ENCODE measurements at places on chromosomes 1 and 21. TPM values are rescaled to one million over a fixed set of nuclear protein-coding genes. Genes with fewer than 3 reads are reported as not detected.

- no peak for DNase-seq
Observed at GRCh38 chr1:226629896-226630550, 81.5 kb downstream of the STUM start.

- no peak for DNase-seq
Observed at GRCh38 chr1:235470741-235471439, 33.4 kb downstream of the B3GALNT2 start.

- no peak for DNase-seq
Observed at GRCh38 chr1:201013991-201014815, 9.3 kb downstream of the KIF21B start.

Gene PALMD
- 42.5 TPM for total RNA-seq

DNA sequence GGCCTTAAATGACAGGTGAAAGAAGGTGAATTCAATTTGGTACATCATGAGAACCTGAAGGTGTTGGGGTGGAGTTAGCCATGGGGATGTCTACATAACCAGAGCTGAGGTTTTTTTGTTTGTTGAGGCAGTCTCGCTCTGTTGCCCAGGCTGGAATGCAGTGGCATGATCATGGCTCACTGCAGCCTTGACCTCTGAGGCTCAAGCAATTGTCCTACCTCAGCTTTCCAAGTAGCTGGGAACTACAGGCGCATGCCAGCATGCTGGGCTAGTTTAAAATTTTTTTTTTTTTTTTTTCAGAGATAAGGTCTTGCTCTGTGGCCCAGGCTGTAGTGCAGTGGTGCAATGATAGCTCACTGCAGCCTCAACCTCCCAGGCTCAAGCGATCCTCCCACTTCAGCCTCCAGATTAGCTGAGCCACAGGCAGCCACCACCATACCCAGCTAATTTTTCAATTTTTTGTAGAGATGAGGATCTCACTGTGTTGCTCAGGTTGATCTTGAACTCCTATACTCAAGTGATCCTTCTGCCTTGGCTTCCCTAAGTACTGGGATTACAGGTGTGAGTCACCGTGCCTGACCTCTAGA is 1.9 kb upstream of the MPZ start:
- DNase-seq: no peak

GRCh38 chr1:214414691-214415090 is 133.7 kb downstream of the SMYD2 start:
- DNase-seq: no peak

- no peak for DNase-seq
Observed at GRCh38 chr1:3275471-3276340, 178.8 kb upstream of the ARHGEF16 start.

GRCh38 chr1:96362623-96363022 is 359.0 kb upstream of the PTBP2 start:
- DNase-seq: no peak

- no peak for DNase-seq
Observed at GRCh38 chr1:53735681-53736080, 3.3 kb downstream of the GLIS1 start.

GRCh38 chr21:25281134-25281533 is 326.1 kb downstream of the MRPL39 start:
- DNase-seq: peak; percentile 22

DNA sequence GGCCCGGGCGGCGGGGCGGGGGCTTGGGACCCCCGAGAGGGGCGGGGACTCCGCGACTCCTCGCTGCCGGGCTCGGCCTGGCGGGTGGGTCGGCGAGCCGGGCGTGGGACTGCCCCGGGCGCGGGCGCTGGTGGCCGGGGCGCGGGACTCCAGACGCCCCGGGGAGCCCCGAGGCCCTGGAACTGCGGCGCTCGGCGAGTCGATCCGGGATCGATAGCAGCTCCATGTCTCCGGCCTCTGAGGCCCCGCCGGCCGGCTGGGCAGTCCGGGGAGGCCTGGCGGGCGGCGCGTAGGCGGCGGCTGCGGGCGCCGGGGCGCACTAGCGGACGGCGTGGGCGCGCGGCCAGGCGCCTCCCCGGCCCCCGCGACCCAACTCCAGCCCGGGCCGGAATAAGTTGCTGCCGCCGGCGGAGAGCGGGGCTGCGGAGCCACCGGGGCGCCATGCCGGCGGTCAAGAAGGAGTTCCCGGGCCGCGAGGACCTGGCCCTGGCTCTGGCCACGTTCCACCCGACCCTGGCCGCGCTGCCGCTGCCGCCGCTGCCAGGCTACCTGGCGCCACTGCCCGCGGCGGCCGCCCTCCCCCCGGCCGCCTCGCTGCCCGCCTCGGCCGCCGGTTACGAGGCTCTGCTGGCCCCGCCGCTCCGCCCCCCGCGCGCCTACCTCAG is 400 bp downstream of the SAMD11 start:
- DNase-seq: no peak

DNA sequence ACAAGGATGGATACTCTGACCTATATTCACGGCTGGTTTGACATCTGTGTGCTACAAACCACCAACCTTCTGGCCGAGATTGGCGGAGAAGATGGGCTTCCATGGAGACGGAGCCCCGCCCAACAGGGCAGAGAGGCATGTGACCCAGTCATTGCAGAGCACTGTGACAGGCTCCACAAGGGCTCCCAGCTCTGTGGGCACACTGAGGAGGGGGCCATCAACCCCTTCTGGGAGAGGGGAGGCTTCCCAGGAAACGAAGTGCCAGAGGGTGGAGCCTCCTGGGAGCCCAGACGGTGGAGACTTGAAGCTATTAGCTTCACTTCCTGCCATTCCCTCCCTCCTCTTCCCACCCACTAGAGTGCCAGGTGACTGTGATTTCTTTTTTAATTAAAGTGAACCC is 71.6 kb upstream of the IFFO2 start:
- DNase-seq: peak; percentile 75

GRCh38 chr1:2417833-2418225 is 5.5 kb upstream of the PEX10 start:
- no peak for DNase-seq

- no peak for DNase-seq
Observed at GRCh38 chr1:161981735-161982506, 41.7 kb downstream of the OLFML2B start.

GRCh38 chr21:42545317-42545716 is 31.7 kb downstream of the SLC37A1 start:
- no peak for DNase-seq

Gene IL20
- not detected for total RNA-seq

- no peak for DNase-seq
Observed at GRCh38 chr1:170215072-170215885, 69.5 kb downstream of the NTMT2 start.

GRCh38 chr1:33267468-33268205 is 11.3 kb downstream of the ZNF362 start:
- no peak for DNase-seq

GRCh38 chr1:240104672-240105071 is 13.0 kb downstream of the FMN2 start:
- DNase-seq: no peak

GRCh38 chr1:60697204-60697994 is 385.0 kb upstream of the NFIA start:
- DNase-seq: no peak

DNA sequence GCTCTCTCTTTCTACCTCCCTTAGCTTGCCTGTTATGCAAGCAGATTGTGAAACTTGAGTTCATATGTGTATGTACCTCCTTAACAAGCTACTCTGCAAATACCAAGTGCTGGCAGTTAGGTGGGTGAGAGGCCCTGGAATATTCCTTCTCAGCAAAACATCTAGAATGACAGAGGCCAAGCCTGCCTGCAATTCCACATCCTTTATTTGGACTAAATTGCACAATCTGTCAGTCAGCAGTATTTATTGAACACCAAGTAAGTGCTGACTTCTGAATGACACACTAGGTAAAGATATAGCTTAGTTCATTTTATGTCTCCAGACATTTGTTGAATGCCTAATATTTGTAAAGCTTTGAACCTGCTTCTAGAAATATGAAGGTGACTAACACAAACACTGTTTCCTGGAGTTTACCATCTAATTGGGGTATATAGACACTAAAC is 87.5 kb downstream of the RGL1 start:
- no peak for DNase-seq

Gene BMP8B
- 12.0 TPM for total RNA-seq

GRCh38 chr1:237672748-237673147 is 218.0 kb downstream of the ZP4 start:
- no peak for DNase-seq

Gene TAF5L
- total RNA-seq: 16.5 TPM

Gene CELA2A
- not detected for total RNA-seq

Gene RPRD2
- 17.0 TPM for total RNA-seq

DNA sequence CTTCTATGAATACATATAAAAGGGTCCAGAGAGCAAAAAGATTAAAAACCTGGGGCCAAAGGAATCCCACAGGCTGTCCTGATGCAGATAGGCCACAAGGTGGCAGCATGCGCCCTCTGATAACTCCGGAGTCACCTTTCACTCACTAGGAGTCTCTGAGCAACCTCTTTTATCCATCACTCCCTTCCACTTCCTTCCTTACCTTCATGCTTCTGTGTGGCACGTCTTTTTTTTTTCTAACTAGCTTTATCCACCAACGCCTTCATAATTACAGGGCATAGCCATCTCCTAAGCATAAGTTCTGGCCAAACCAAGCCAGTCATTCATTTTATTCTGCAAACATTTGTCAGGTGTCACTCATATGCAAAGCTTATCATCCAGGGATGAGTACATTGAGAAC is 3.9 kb upstream of the PGLYRP4 start:
- DNase-seq: peak; percentile 39

DNA sequence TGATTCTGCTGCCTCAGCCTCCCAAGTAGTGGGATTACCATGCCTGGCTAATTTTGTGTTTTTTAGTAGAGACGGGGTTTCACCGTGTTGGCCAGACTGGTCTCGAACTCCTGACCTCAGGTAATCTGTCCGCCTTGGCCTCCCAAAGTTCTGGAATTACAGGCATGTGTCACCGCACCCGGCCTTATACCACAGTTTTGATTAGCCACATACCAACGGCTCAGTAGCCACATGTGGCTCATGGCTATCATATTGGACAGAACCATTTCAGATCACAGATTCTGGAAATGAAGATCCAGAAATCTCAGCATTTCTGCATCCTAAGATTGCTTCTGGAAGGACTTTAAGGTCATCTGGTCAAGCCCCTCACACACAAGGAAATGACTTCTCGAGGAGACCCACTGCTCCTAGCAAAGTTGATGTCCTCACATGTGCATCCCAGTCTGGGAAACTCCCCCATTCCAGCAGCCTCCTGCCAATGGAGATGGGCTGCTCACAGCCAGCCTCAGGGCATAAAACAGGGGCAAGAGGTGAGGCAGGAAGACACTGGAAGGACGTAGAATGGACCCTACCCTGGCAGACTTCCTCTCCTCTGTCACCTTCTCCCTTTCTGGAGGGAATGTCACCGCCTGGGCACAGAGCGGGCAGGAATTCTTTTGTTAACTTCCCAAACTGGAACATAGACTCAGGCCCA is 17.5 kb upstream of the CITED4 start:
- DNase-seq: no peak

DNA sequence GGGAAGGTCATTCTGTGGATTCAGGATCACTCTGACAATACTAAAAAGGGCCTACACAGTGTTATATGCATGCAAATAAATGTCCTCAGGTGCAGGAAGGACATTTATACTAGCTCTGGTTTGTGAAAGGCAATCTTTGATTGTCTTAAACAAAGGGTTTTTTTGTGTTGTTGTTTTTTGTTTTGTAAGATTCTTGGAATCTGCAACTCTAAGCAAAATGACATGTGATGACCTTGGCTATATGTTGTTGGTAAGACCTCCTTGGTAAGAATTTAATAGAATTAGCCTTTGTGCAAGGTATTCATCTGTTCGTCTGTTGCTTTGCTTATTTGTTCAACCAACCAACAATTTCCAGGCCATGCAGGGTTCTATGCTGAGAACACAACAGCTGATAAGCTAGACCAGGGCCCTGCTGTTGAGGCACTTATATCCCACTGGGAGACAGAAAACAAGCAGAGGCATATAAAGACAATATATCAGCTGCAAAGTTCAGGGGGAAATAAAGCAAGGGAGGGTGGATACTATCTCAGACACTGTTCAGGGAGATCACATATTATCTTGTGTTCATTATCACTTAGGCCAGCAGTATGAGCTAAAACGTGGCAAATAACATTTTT is 60.3 kb downstream of the FH start:
- no peak for DNase-seq

Gene CSF1
- total RNA-seq: 13.1 TPM

Gene TBX19
- total RNA-seq: 1.3 TPM

DNA sequence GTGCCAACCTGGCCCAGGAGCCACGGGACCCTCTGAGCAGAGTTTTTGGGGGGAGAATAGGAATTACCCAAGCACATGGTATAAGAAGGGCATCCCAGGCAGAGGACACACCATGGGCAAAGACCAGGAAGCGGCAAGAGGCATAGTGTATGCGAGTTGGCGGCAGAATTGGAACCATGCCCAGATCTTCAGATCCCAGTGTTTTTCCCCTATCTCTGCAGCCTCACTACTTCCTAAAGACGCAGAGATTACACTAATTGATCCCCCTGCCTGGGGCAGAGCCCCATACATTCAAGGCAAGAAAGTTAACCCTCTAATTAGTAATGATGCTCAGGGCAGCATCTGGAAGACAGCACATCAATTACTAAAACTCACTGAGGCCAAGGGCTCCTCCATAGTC is 48.2 kb downstream of the SYT2 start:
- DNase-seq: peak; percentile 71

Data from spinal cord (tissue), 10 donors.